ENCODE measurements at places on chromosomes 5 and 9.

DNA sequence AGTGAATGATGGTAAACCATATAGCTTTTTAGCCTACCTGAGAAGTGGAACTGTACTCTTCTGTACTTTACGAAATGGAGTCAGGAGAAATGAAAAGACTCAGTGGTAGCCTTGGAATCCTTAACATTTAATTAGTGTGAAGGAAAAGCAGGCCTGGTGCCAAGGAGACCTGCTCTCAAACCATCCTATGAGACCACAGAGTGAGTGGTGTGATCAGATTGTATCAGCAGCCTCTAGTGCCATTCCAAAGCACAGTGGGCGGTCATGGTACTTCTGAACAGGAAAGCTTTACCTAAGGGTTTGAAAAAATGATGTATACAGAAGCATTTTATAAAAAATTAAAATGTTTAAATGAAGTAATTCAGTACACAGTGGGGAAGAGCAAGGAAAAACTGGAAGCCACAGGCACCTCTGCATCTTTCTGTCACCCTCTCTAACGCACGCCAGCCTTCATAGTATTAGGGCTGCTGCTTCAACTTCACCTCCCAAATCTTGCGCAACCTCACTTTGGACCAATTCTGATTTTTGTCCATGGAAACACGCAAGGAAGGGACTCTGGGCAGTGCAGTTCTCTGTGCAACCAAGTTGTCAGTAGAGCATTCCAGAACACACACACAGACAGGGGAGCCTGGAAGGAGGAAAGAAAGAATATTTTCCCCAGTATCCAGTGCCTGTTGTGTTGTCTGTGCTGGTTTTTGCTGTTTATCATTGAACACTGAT is 203.7 kb downstream of the SH3GL2 start:
- no peak for DNase-seq

- no peak for DNase-seq
Observed at GRCh38 chr9:131853434-131853833, 113.6 kb upstream of the RAPGEF1 start.

DNA sequence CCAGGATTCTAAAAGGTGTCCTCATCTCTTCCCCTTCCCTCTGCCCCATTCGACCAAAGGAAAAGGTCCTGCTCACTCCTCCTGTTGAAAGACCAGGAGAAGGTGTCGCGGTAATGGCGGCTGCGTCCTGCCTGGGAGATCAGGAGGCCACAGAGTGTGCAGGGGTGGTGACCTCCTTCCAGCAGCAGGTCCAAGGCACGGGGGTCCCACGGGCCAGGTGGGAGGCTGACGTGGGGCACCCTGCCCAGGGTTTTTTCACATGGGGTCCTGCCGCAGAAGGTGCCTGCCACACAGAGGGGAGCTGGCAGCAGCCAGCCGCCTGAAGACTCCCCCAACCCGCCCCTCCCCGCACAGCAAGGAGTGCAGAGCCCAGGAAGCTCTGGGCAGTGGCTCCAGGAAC is 22.2 kb upstream of the ADAMTS2 start:
- no peak for DNase-seq

- DNase-seq = no peak
Observed at GRCh38 chr5:111337133-111337532, 112.9 kb downstream of the CAMK4 start.

DNA sequence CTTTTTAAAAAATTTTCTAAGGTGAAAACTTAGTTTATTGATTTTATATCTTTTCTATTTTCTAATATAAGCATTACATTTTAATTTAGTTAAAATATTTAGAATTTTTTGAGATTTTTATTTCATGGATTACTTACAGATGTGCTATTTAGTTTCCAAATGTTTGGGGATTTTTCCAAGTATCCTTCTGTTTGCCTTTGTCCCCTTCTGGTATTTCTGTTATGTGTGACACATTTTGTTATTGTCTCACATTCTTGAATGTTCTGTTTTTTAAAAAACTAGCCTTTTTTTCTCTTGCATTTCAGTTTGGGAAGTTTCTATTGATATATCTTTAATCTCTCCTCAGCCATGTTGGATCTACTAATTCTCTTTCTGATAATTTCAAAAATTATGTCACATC is 234.9 kb downstream of the FAM170A start:
- no peak for DNase-seq

DNA sequence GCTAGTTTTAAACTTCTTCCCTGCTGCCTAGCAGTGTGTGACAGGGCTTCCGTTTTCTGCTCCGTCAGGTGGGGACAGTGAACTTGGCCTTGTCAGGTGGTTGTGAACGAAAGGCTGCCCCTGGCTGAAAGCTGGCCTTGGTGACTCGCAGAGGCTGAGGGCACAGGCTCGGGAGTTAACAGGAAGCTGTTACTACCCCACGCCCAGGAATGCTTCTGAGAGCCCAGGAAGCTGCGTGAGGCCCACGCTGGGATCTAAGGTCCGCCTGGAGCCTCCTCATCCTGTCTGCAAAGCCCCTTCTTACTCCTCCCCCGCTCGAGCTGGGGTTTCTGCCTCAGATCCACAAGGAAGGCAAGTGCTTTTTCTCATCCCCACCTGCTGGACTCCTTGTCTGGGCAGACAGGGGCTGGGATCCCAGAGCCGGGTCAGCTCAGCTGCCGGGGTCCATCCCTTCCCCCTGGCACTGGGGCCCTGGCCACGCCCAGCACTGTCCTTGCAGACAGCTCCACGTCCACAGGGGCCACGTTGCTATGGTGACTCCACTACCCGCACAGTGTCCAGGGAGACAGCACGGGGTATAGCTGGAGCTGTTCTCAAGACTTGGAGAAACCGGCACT is 124.7 kb upstream of the TBC1D2 start:
- DNase-seq = no peak

- DNase-seq = peak; percentile 76
Observed at GRCh38 chr5:175809531-175810121, 61.8 kb upstream of the CPLX2 start.

DNA sequence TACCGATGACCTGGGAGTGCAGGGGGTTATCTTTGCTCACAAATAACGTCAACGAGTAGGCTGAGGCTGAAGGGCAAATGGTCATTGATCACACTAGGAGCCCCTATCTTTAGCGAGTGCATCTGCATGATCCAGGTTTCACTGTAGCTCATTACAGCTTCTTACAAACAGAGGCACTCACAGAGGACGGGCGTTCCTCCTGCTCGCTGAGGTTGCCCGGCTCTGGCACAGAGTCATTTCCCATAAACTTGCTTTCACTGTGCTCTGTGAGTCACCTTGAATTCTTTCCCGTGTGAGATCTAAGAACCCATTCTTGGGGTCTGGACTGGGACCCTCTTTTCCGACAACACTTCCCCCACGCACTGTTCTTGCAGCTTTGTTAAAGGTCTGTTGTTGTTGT is 1.9 kb upstream of the PAEP start:
- DNase-seq = no peak

DNA sequence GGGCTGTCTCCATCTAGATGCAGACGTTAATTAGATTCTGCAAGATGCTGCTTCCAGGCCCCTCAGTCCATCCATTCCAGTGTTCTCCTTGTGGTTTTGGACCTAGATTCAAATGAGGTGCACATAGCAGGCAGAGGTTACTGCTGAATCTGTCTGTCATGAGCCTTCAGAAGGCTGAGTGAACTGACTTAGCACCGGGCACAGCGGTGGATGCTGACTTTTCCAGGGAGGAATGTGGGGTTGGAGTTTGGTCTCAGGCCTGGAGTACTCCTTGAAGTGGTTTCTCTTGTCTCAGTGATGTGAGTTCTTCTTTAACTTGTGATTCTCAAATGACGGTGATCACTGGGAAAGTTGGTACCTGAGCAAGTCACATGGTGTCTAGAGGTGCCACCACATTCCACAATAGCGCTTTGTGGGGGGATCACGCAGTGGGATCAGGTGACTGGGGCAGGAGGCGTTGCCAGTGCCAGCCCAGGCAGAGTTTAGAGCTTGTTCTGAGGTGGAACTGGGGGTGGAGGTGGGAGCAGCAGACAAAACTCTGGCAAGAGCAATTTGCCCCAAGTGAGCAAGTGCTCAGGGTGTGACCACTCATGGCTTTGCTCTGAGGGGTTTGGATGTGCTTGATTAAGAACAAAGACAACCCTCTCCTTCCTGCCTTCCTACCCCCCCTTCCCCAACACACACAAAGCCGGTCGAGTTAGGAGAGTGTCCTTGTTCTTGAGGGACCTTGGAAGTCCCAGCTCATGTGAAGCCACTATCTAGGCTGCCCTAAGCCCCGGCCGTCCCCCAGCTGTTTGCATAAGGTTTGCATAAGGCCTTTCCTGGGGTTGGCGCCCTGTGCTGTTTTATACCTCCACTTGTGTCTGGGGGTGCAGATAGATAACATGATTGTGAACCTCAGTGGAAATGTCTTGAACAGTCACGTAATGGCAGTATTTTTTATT is 25.1 kb downstream of the JADE2 start:
- DNase-seq = no peak

- DNase-seq = no peak
Observed at GRCh38 chr5:163635631-163636030, 130.2 kb downstream of the MAT2B start.

DNA sequence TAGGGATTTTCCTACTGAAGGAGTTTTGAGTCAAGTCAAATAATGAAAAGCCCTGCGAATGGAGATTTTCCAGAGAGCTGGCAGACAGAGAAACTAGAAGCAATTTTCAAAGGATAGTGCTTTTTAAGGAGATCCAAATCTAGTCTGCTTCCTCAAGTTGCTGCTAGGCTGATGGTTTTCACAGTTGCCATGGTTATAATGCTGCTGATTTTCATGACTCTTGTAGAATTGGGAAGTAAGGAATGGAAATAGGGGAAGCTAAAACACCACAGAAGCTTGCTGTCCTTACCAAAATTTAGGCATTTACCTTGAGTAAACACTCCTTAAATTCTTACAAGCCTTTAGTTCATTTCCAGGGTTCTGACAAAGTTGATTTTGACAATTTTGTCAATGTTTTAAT is 30.1 kb upstream of the HAPLN1 start:
- no peak for DNase-seq

- DNase-seq = peak; percentile 62
Observed at GRCh38 chr9:3760031-3760430, 234.2 kb upstream of the RFX3 start.

GRCh38 chr5:37015795-37016666 is 139.5 kb downstream of the NIPBL start:
- DNase-seq = no peak

GRCh38 chr9:131441441-131441840 is 47.6 kb downstream of the PRRC2B start:
- no peak for DNase-seq

- no peak for DNase-seq
Observed at GRCh38 chr9:129287619-129288305, 109.7 kb upstream of the IER5L start.

GRCh38 chr9:116656501-116656971 is 30.6 kb upstream of the TRIM32 start:
- no peak for DNase-seq

DNA sequence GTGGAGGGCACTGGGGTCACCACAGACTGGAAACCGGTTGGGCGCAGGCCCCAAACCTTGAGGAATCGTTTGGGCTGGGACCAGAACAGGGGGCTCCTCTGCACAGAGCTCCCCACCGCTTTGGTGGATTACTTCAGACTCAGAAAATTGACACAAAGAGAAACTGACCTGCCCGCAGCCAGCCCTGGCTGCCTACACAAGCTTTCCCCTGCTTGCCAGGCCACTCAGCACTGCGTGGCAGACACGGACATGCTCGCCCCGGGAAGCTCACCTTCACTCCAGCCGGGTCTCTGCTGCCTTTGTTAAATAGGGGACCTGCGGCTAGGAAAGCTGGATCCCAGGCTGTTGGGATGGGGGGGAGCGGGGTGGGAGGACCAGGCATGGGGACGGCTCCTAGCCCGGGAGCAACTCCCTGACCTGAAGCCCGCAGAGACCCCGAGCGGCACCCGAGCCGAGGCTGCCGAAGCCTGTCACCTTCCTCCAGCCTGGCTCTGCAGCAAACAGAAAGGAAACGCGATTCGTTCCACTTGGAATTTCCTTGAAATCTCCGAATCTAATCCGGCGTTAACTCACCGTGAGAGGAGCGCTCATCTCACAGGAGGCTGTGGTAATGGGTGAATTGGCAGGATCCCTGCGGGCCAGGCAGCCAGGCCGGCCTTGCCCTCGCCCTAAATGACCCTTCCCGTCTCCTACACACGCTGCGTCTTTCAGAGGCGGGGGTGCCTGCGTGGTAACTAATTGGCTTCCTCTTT is 8.8 kb downstream of the PAX5 start:
- DNase-seq = no peak

DNA sequence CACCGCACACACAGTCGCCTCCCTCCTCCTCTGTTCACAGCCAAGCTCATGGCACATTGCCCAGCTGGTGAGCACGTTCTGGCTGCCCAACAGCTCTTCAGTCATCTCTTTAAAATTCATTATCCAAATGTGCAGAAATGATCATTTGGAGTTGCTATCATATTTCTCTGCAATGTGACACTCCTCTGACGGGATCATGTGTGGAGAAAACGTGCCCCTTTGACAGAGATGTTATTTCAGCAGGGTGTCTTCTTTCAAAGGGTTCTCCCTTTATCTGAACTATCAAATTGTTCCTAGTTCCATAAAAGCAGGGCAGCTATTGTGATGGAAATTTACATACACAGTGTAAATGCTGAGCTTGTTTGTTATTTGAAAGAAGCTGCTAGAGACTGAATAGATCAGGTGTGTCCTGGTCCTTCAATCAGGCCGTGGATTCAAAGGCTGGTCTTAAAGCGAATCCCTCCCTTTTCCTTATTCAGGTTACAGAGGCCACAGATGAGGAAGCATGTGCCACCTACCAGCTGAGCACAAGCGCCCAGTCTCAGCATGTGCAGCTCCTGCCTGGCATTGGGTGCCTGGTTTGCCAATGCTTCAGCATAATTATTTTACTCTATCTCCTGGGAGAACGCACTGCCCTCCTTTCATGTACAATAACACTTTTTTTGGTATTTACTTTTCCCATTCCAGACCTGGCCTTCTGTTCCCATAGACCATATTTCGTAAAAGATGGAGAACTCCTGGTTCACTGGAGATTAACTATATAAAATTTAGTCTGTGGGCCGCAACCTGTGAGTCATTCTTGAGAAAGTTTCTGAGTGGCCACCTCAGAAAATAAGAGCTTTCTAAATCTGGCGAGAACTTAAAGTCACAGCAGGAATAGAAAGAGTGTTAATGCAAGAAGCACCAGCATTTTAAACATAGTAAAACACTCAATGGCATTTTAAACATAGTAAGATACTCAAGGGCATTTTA is 433.7 kb downstream of the ENC1 start:
- peak; percentile 73 for DNase-seq

DNA sequence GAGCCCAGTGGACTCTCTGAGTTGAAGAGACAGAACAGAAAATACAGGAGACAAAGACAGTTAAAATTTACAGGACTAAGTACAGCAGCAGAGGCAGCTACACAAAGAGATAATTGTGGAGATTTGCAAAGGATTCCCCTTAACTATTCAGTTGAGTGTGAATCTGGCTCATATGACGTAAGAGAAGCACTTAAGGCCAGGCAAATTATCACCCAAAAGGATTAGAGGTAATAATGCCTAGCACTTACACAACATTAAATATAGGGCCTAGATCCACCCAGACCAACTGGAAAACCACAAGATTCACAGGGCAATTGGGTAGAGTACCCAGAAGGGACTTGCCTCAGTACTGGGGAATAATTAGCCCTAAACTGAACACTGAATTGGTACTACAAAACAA is 41.3 kb downstream of the ADAMTS6 start:
- DNase-seq = no peak

- no peak for DNase-seq
Observed at GRCh38 chr5:103389846-103390245, 131.3 kb downstream of the MACIR start.
